ENCODE measurements at places on chromosomes 1 and 21. TPM values are rescaled to one million over a fixed set of nuclear protein-coding genes. Genes with fewer than 3 reads are reported as not detected.

DNA sequence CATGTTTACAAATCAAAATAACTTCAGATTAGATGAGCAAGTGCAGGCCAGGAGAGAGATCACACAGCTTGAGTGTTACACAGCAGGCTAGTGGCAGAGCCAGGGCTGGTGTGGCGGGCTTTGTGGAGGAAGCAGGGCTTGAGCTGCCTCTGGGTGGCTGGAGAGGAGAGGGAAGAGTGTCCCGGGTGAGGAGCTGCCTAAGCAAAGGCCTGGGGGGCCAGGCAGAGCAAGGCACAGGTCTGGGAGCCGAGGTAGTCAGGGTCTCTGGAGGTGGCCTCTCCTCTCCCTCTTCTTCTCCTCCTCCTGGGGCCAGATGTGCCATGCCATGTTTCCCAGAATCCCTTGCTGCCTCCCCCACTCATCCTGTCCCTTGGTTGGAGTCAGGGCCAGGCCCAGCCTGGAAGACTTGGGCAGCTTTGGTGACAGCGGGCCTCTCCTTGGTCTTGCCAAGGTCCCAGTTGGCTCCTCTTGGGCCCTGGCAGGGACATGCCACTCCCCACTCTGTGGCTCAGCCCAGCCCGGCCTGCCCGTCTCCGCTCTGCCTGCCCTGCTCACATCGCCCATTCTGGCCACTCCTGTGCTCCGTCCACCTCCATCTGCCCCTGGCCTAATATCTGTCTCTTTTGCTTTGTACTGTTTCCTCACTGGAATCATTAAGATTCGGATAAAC is 70.3 kb downstream of the PTPRU start:
- DNase-seq: no peak

The KMO gene
- not detected for total RNA-seq

DNA sequence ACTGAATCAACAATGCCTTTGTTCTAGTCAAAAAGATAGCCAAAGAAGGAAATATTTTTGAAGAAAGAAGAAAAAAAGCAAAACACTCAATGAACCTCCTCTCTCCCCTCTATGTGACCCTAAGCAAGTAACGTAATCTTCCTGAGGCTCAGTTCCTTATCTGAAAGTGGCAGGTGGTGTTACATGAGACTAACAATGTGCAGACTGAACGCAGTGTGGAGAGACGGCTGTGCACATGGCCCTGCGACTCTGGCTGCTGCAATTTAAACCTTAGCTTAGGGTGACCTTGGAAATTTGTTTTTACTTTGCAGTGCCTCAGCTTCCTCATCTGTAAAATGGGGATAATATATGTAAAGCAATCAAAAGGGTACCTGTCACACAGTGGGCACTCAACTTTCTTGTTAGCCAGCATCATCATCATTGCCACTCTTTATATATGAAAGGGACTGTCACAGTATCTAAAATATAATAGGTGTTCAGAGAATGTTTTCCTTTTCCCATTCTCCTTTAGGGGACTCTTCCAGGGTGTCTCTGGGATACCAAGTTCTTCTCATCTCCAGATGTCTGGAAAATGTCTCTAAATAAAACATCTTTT is 100.1 kb upstream of the JUN start:
- no peak for DNase-seq

DNA sequence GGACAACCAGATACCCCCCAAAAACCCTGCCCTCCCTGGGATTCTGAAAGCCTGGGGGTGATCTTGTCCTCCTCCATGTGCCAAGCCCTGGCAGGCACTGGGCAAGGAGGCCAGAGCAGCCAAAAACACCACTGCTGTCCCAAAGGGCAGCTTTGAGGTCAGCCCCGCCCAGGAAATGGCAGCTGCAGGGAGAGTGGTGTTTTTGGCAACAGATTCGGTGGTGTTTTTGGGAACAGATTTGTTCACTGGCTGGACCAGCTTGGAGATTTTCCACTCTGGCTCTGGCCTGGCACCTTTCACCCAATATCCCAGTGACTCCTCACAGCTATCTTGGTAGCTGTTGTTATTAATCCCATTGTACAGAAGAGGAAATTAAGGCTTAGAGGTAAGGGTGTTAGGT is 34.7 kb downstream of the LRP8 start:
- no peak for DNase-seq

GRCh38 chr1:28374297-28374696 is 4.8 kb downstream of the PHACTR4 start:
- no peak for DNase-seq

DNA sequence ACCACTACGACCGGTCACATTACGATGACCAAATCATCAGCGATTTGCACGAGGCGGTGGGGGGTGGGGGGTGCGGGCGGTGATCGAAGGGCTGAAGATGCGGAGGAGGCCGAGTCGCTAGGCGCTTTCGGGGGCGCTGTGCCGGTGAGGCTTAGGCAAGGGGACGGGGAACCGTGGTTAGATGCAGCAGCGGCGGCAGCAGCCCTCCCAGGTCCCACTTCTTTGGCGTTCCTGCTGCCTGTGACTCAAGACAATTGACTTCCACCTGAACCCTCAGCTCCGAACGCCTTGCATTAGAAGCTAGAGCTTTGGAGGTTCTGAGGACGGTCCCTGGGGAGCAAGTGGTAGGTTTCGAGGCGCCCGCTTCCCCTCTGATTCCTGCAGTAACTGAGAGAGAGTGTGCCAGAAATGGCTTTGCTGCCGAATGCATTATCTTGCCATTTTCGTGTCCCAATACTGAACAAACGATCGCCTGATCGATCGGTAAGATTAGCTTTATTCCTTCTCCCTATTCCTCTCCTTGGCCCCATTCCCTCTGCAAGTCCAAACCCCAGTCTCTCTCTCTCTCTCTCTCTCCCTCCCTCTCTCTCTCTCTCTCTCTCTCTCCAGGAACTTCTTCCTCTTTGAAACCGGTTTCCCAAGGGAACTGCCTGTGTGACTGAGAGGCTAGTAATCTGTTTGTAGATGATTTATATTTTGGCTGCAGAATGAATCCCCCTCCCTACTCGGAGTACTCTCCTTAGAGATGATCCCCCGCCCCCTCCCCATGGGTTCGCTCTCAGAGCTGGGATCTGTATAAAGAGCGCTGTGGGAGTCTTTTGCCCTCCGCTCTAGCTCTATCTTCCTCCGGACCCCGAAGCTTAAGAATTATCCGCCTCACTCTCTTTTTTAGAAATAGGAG is 735 bp upstream of the BRINP3 start:
- DNase-seq: no peak

DNA sequence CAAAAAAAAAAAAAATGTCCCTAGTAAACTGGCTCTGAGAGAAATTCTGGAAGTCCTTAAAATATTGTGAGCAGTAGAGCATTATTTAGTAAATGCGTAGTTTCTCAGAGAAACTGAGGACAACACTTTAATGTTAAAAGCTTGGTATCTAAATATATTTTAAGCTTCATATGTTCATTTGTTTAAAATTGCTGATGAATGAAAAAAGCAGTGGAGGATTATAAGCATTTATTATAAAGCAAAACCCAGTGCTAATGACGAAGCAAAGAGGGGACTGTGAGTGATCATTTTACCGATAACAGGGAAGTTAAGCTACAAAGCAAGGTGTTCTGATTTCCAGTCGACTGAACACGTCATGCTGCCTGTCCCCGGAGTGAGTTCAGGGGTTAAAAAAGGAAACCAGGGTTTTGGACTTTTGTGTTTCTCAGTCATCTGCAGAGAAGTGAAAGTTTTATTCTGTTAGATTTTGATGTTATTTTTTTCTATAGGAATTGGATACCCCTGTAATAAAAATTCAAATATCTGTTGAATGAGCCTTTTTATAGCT is 64.5 kb upstream of the SCCPDH start:
- no peak for DNase-seq

DNA sequence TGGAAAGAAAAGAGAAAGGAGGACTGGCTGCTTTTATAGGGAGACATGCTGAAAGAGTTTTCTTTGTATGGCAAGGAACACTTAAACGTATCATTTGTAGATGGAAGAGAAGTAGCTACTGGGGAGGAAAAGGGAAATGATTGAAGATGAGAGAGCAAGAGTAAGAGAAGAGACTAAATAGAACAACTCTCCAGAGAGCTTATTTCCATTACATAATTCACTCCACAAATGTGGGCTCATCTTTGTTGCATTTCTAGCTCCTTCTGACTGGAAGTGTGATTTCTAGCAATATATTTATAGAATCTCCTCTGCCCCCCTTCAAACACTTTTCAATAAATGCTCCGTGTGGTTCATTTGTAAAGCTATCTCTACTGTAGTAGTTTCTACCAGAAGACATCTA is 71.0 kb downstream of the ST6GALNAC5 start:
- no peak for DNase-seq

The OPTC gene
- total RNA-seq: not detected

The TAS1R3 gene
- total RNA-seq: 0.97 TPM

DNA sequence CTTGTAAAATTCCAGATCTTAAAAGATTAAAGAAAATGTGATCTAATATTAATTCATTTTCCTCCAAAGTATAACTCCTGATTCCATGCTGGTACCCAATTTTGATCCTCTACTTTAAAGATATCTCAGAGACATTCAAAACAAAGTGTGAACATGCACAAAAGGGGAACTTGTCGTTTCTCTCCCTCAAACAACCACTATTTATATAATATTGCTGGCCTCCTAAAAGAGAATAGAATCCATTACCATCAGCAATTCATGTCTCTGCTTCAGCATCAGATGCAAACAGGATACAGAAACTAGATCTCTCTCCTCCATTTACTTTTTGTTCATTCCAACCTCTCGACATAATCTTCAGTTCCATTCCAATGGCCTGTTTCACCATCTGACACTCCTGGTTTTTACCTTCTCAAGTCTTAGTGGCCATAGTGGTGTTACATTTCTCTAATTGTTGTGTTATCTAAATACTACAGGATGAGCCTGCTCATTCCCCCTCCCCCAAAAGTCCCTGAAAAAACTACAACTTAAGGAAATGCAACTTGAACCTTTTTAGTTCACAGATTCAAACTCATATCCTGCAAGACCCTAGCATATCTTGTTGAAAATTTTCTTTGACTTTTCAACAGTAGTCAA is 4.1 kb downstream of the NRIP1 start:
- DNase-seq: no peak
